Tibial nerve (tissue), 4 donors: ENCODE measurements at places on chromosomes 11 and 22.
A peak's percentile ranks its signal among the peaks of the same experiment; 100 is the strongest.

- no peak overlapping the region for H3K27ac ChIP-seq
- no peaks in the 10 kb centered on the region for H3K36me3 ChIP-seq
- no peak for DNase-seq
- no peak overlapping the region for H3K4me3 ChIP-seq
- no peaks in the 10 kb centered on the region for H3K27me3 ChIP-seq
These were observed 63.2 kb downstream of the GRIA4 start for GRCh38 chr11:105673089-105673488.

DNA sequence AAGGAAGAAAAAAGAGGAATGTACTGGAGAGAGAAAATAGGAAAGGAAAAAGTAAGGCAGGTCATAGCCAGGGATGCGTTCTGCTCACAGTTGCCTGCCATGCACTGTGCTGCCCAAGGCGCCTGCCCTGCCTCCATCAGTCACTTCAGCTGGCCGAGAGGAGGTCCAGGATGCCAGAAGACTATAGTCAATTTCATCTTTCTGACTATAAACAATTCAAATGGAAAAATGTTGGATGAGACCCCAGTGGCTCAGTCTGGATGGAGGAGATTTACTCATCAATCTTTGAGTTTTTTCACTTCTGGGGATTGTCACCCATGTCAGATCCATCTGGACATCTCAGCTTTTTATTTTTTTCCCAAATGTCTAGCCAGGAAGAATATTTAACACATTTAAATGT lies 36.7 kb upstream of the CLMP start:
- no peaks in the 10 kb centered on the region for H3K27me3 ChIP-seq
- H3K4me3 ChIP-seq, result no peak overlapping the region
- H3K4me1 ChIP-seq, result no peaks in the 10 kb centered on the region
- no peak overlapping the region for H3K27ac ChIP-seq

DNA sequence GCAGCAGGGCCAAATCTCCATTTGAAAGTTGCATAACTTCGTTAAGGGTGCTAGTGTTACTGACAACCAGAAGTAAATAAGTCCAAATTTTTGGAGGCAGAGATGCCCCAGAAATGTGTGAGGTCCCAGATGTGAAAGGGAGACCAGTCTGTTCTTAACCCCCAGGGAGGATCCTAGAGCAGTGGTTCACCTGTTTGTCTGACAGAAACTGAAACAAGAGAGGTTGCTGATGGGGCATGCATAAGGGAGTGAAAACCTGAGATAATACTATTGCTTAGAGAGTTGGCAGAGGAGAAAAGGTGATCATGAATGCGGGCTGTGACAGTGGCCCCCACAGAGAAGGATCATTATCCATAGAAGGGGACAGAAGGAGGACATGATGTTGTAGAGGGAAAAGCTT lies 3.8 kb downstream of the CBLIF start:
- no peaks in the 10 kb centered on the region for H3K27me3 ChIP-seq
- H3K4me3 ChIP-seq, result no peak overlapping the region
- H3K36me3 ChIP-seq, result no peaks in the 10 kb centered on the region
- H3K27ac ChIP-seq, result no peak overlapping the region

- H3K4me1 ChIP-seq, result no peaks in the 10 kb centered on the region
- no peak for DNase-seq
- peaks cover 24% of the 10 kb centered on the region for H3K27me3 ChIP-seq
- no peak overlapping the region for H3K27ac ChIP-seq
These were observed 16.8 kb downstream of the IGF2 start for GRCh38 chr11:2122222-2122906.

GRCh38 chr22:44795701-44796630 lies 43.6 kb downstream of the ARHGAP8 start:
- no peak overlapping the region for H3K4me3 ChIP-seq
- DNase-seq, result no peak
- H3K4me1 ChIP-seq, result no peaks in the 10 kb centered on the region
- H3K27ac ChIP-seq, result no peak overlapping the region

GRCh38 chr11:62143727-62144126 lies 19.9 kb downstream of the INCENP start:
- no peak overlapping the region for H3K4me3 ChIP-seq
- peak; percentile 2 for DNase-seq
- peaks cover 4% of the 10 kb centered on the region for H3K36me3 ChIP-seq
- H3K4me1 ChIP-seq, result peaks cover 5% of the 10 kb centered on the region
- no peaks in the 10 kb centered on the region for H3K27me3 ChIP-seq

DNA sequence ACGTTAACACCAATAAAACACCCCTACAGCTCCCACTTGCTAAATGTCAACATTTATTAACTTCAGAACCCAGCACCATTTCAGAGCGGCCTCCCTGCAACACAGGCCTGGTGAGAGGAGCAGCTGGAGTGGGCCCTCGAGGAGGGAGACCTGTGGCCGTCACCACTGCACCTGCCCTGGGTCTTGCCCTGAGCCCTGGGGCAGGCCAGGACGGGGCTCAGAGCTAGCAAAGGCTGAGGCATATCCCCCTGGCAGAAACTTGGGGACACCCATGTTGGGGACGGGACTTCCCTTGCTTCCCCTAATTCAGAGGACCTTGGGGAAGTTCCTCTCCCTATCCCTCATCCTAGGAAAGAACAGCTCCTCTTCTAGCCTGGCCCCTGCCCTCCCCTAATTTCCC lies 137.3 kb upstream of the THY1 start:
- DNase-seq, result no peak
- H3K4me3 ChIP-seq, result no peak overlapping the region
- no peak overlapping the region for H3K27ac ChIP-seq
- no peaks in the 10 kb centered on the region for H3K27me3 ChIP-seq
- H3K36me3 ChIP-seq, result no peaks in the 10 kb centered on the region

DNA sequence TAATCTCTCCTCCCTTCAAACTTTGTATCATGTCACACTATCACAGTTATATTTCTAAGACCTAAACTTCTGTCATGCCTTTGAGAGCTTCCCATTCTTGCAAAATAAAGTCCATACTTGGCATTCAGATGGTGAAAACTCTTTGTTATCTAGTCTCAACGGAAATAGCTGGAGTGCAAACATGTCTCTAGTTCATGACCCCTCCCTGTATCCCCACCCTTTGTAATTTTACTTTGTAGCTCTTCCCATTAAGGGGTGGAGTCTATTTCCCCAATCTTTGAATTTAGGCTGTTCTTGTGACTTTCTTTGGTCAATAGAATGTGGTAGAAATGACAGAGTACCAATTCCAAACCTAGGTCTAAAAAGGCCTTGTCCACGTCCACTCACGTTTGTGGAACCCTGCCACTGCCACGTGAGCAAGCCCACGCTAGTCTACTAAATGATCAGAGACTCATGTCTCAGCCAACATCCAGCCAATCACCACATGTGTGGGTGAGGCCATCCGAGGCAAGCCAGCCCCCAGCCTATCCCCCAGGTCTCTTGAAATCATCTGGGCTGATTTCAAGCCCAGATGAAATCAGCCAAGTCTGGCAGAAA lies 23.4 kb downstream of the SLN start:
- DNase-seq, result no peak
- H3K27me3 ChIP-seq, result no peaks in the 10 kb centered on the region
- H3K4me3 ChIP-seq, result no peak overlapping the region
- no peaks in the 10 kb centered on the region for H3K4me1 ChIP-seq
- H3K36me3 ChIP-seq, result no peaks in the 10 kb centered on the region
- no peak overlapping the region for H3K27ac ChIP-seq

DNA sequence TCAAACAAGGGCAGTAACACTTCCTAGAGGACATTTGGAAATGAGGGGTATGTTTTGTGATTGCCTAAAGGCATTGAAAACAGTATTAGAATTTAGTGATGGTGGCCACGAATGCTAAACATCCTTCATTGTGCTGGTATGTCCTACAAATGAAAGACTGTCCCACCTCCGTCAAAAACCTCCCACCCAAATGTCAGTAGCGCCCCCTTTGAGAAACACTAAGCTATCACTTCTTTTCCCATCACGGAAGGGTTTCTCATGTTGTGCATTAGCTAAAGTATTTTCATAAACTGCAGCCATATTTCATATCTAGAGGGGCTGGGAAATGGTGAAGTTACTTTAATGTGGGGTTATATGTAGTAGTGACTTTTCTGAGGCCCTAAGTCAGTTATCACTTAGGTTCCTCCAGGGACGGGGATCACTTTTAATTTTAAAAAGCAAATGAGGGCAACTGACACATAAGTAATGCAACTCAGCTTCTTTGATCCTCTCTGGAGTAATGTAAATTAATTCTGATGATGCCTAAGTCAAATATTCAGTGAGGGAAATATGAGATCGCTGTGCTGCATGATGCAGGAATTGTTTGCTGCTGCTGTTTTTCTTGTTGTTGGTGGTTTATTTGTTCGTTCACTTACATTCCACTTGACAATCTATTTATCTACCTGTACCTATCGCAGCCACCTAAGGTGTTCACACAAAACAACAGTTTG lies 1403.4 kb upstream of the TENM4 start:
- H3K27me3 ChIP-seq, result no peaks in the 10 kb centered on the region
- no peaks in the 10 kb centered on the region for H3K36me3 ChIP-seq
- no peak for DNase-seq
- H3K27ac ChIP-seq, result no peak overlapping the region

GRCh38 chr11:127071606-127072005 lies 71.0 kb upstream of the KIRREL3 start:
- no peaks in the 10 kb centered on the region for H3K27me3 ChIP-seq
- no peak overlapping the region for H3K4me3 ChIP-seq
- H3K4me1 ChIP-seq, result no peaks in the 10 kb centered on the region
- no peak for DNase-seq
- H3K27ac ChIP-seq, result no peak overlapping the region

DNA sequence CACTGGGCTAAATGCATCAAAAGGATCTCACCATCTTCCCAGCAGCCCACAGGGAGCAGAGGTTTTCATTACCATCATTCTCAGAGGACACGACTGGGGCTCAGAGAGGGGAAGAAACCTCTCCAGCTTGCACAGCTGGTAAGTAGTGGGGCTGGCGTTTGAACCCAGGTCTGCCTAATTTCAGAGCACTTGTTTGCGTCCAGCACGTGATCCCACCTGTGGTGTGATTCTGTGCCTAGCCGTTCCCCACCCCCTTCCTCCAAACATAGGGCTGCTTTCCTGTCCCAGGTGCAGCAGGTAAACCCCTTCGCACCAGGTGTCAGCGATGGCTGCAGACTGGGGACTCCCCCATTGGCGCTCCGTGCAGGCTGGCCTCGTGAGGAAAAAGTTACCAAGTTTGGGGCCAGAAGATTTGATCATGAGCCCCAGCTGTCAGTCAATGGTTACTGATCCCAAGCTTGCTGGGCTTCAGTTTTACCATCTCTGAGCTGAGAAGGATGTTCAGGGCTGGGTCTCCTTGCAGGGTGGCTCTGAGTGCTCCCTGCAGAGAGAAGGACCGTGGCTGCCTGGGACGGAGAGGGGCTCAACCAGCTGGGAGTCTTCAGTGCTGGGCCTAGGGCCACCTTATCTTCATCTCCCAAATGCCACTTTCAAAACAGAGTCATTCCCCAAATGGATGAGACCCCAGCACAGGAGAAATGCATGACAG lies 445.6 kb downstream of the TBC1D22A start:
- H3K4me1 ChIP-seq, result no peaks in the 10 kb centered on the region
- H3K27me3 ChIP-seq, result no peaks in the 10 kb centered on the region
- H3K36me3 ChIP-seq, result no peaks in the 10 kb centered on the region
- DNase-seq, result no peak

DNA sequence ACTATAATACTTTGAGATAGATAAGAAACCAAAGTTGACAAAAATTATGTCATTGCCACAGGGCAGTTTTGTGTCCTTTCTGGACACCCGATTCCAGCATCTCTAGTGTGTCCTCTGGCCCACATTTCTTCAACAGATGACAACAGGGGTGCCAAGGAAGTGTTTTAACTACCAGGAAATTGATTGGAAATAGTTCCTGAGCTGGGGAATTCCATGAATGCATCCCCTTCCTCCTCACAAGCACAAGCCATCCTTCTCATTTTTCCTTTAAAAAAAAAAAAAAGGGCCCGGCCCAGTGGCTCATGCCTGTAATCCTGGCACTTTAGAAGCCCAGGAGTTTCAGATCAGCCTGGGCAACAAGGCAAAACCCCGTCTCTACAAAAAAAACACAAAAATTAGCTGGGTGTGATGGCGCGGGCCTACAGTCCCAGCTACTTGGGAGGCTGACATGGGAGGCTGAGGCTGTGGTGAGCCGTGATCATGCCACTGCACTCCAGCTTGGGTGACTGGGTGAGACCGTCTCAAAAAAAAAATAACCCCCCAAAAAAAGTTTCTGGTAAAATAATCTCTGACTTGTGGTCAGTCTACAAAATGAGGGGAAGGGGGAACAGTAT lies 797 bp upstream of the B3GAT3 start:
- no peak for DNase-seq
- H3K36me3 ChIP-seq, result peaks cover 16% of the 10 kb centered on the region
- H3K27me3 ChIP-seq, result no peaks in the 10 kb centered on the region
- H3K27ac ChIP-seq, result peak overlapping the region; percentile 93

DNA sequence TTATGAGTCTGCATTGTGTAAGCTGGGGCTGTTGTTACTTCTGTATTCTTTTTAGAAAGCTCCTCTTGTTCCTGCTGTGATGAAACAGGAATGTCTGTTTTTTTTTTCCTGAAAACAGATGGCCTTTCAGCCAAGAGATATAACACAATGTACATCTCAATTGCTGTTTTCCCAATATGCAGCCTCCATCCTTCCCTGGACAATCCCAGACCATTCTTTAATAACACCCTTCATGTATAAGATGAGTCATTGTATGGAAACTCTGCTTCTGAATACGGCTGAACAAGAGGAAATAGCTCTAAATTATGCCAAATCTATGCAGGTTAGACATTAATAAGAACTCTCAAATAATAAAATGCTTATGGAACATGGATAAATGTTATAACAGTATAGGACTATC lies 60.2 kb upstream of the LRRC4C start:
- no peak overlapping the region for H3K27ac ChIP-seq
- DNase-seq, result no peak
- no peaks in the 10 kb centered on the region for H3K4me1 ChIP-seq

GRCh38 chr22:28629420-28630176 lies 50.0 kb downstream of the TTC28 start:
- no peak overlapping the region for H3K4me3 ChIP-seq
- H3K27ac ChIP-seq, result no peak overlapping the region
- no peaks in the 10 kb centered on the region for H3K36me3 ChIP-seq
- DNase-seq, result no peak
- no peaks in the 10 kb centered on the region for H3K27me3 ChIP-seq
- no peaks in the 10 kb centered on the region for H3K4me1 ChIP-seq

DNA sequence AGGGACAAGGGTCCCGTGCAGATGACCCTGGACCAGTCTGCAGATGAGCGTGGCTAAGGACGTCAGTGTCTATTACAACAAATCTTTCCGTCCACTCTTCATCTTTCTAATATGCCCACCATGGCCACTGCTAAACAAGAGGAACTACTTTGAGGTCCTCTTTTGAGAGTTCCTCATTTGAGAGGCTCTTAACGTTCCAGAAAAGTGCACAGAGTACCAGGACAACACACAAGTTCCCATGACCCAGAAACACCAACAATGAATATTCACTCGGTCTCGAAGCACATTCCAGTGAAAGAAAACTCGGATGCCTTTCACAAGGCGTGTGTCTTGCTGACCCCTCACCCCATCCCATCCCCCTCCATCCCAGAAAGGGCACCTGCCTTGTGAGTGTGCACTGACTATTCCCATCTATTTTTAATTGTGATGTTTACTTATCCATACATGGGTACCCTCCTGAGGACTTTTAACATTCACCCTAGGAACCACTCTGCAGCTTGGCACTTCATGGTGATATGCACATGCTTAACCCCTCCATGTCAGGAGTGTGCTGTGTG lies 157.0 kb downstream of the SHANK2 start:
- H3K27me3 ChIP-seq, result no peaks in the 10 kb centered on the region
- no peaks in the 10 kb centered on the region for H3K4me1 ChIP-seq
- no peak for DNase-seq
- H3K4me3 ChIP-seq, result no peak overlapping the region
- H3K36me3 ChIP-seq, result no peaks in the 10 kb centered on the region

- no peaks in the 10 kb centered on the region for H3K4me1 ChIP-seq
- no peak for DNase-seq
- H3K27ac ChIP-seq, result no peak overlapping the region
- H3K27me3 ChIP-seq, result no peaks in the 10 kb centered on the region
These were observed 2.7 kb upstream of the POLDIP3 start for GRCh38 chr22:42617155-42617983.
